Brain microvascular endothelial cell (primary cell): ENCODE measurements at places on chromosomes 3 and 15.

GRCh38 chr3:186221760-186222378 is 113.0 kb upstream of the ETV5 start:
- no peak for DNase-seq

DNA sequence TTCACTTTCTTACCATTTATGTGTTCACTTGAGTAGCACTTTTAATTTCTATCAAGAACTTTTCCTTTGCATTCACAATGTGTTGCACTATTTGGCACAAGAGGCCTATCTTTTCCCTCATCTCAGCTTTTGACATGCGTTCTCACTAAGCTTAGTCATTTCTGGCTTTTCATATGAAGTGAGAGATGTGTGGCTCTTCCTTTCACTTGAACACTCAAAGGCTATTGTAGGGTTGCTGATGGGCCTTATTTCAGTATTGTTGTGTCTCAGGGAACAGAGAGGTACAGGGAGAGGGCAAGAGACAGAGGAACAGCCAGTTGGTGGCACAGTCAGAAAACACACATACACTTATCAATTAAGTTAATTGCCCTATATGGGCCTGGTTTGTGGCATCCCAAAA is 127.4 kb upstream of the MLF1 start:
- no peak for DNase-seq

GRCh38 chr3:10915376-10915775 is 77.2 kb upstream of the SLC6A1 start:
- no peak for DNase-seq

DNA sequence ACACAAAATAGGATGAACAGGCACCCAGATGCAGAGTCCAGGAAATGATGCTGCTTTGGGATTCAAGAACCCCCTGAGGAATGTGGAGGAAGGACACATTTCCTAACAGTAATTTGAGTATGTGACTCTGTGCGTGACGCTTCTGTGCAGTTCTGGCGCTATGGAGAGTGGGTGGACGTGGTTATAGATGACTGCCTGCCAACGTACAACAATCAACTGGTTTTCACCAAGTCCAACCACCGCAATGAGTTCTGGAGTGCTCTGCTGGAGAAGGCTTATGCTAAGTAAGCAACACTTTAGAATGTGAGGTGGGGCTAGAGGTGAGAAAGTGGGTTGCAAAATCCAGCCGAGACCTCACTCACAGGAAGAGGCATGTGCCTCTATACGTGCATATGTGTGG is 28.3 kb downstream of the CAPN3 start:
- DNase-seq: peak; percentile 3

DNA sequence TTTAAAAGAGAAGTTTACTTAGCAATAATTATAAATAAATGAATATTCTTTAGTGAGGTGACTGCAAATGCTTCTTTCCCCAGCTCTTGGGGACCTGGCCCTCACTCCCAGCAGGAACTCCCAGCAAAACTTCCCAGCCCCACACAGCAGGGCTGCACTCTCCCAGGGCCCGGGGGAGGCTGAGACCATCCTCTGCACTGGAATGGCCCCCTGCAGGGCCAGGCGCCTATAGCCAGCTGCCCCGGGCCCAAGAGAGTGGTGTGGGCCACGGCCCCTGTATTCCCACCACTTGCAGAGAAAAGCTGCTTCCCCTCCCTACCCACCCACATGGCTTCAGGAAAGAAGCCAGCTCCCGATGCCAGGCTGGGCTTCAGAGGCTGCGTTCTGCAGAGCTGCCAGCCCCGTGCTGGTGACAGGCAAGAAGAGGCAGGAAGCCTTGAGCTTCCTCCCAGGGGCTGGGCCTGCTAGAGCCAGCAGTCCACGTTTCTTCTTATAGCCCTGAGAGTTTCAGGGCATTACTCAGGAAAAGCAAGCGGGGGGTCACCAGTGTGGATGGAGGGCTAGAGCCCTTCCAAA is 20.0 kb downstream of the IDH2 start:
- DNase-seq: no peak

GRCh38 chr3:193446965-193447602 is 68.5 kb upstream of the ATP13A5 start:
- no peak for DNase-seq

- DNase-seq: no peak
Observed at GRCh38 chr3:177832880-177833279, 635.6 kb upstream of the TBL1XR1 start.

GRCh38 chr3:39783680-39784079 is 25.7 kb upstream of the MYRIP start:
- no peak for DNase-seq

GRCh38 chr3:191239407-191240031 is 40.5 kb downstream of the OSTN start:
- no peak for DNase-seq

GRCh38 chr15:58473724-58474123 is 41.9 kb downstream of the LIPC start:
- peak; percentile 72 for DNase-seq
